ENCODE measurements at places on chromosomes 3 and 15.

GRCh38 chr15:52080031-52080430 is 32.5 kb downstream of the BCL2L10 start:
- DNase-seq: peak; percentile 56

- DNase-seq: no peak
These were observed 13.7 kb downstream of the MAP2K1 start for GRCh38 chr15:66400351-66400774.

DNA sequence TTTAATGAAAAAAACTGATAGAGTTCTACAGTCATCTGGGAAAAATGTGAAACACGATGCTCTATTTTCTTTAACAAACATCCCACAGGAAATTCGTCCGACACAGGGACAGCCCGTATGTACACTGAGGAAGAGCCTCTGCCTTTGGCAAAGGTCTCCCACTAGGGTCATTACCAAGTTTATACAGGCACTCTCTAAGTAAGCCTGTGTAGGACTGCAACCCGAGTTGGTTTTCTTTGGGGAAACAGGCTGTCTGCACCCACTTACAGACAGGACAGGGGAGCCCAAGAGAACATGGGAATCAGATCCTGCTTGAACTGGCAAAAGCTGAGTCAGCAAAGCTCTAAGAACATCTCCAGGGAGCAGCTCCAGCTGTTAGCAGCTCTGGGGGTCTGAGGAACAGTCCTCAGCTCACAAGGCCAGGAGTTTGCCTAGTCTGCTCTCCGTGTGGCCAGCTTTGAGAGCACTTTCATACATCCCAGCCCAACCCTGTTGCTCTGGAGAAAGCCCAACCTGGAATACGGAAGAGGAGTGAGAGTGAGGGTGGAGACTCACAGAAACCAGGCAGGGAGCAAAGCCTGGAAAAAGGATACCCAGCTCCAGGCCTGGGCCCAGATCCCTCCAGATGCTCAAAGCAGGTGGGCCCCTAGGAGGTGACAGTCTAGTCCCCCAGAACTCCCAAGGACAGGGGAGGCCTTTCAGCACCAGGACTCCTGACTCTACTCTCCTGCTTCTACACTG is 1.9 kb downstream of the TBC1D2B start:
- peak; percentile 43 for DNase-seq

DNA sequence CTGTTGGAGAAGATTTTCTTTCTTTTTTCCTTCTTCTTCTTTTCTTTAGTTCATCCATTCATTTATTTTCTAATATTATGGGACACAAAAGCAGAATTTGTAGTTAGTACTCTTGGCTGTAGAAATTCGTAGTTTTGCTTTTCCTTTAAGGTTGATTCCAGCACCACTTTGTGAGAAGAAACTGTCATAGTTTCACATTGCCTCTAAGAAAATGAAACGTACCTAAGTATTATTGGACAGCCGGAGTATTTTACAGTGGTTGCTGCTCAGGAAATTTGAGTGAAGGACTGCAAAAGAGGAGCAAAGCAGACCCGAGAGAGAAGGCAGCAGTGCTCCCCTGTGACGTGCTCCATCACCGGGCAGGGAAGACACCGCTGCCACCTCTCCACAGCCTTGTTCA is 48.1 kb downstream of the PLCL2 start:
- no peak for DNase-seq

DNA sequence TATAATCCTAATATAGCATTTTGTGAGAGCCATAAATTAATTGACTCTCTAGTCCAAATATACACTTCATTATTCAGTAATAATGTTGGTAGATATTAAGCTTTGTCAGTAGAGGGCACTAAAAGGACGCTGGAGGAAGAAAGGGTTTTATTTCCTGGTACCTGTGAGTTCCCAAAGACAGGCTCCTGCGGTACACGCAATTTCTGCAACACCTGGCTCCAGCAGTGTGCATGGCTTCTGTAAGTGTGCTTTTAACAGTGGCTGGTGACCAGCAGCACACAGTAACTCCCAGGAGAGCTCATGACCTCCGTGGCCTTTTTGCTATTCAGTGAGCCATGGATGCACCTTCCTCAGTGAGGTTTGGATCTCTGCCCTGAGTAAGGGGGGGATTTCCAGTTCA is 338.3 kb upstream of the ZNF385D start:
- no peak for DNase-seq

- no peak for DNase-seq
These were observed 836.5 kb downstream of the PDCD6IP start for GRCh38 chr3:34634939-34635338.

- no peak for DNase-seq
These were observed 130.0 kb upstream of the SLC2A2 start for GRCh38 chr3:171156401-171157010.

GRCh38 chr3:58414538-58415197 is 19.0 kb downstream of the PDHB start:
- DNase-seq: peak; percentile 13

GRCh38 chr15:80081390-80081789 is 21.9 kb downstream of the ZFAND6 start:
- no peak for DNase-seq

DNA sequence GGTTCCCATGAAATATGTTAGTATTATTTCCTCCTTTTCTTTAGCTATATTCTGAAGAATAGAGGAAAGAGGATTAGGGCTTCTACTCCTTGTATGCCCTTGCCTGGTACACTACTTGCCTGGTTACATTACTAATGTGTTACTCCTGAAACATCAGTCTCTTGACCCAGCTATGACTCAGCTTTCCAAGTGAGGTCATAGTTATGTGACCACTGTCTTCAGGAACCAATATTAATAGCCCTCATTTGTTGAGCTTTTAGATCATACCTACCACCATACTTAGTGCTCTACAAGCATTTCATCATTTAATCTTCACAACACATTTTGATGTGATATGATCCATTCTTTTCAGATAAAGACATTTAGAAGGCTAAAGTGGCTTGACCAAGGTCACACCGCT is 60.3 kb downstream of the CMSS1 start:
- no peak for DNase-seq

DNA sequence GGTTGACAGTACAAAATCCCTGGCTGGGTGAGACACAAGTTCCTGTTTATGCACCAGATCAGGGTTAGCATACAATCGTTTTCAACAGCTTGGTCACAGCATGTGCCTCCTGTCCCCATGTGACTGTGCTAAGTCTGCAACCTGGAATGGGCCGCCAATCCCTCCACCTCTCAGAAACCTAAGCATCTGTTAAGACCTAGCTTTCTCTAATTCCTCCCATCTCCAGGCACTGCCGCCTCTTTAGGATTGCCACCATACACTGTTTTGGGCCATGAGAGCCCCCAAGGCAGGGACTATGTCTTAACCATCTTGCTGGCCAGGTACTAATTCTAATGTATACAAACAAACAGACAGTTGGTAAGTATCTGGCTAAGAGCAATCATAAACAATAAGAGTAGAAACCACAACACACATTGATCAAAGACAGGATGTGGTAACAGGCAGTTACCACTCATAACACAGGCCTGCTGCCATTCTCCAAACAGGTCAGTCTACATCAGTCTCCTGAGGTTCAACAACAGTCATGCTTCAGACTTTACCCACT is 25.6 kb downstream of the SEC22C start:
- DNase-seq: no peak

- no peak for DNase-seq
These were observed 216.2 kb downstream of the ADAMTS17 start for GRCh38 chr15:100125401-100126191.

DNA sequence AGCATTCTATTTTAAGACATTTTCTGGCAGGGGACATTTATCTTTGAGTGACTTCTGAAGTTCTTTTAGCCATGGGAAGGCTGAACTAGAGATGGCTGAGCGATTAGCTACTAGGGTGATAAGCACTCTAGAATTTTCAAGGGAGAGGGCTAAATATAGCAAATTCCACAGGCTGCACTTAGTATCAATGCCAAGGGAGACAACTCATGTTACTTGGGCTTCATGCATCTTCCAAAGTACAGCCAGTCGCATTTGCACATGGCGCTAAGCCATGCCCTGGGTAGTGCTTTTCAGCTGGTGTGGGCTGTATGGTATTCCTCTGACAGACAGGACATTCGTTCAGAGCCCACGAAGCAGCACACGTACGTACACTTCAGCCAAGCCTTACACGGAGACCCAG is 69.6 kb downstream of the RYR3 start:
- no peak for DNase-seq

DNA sequence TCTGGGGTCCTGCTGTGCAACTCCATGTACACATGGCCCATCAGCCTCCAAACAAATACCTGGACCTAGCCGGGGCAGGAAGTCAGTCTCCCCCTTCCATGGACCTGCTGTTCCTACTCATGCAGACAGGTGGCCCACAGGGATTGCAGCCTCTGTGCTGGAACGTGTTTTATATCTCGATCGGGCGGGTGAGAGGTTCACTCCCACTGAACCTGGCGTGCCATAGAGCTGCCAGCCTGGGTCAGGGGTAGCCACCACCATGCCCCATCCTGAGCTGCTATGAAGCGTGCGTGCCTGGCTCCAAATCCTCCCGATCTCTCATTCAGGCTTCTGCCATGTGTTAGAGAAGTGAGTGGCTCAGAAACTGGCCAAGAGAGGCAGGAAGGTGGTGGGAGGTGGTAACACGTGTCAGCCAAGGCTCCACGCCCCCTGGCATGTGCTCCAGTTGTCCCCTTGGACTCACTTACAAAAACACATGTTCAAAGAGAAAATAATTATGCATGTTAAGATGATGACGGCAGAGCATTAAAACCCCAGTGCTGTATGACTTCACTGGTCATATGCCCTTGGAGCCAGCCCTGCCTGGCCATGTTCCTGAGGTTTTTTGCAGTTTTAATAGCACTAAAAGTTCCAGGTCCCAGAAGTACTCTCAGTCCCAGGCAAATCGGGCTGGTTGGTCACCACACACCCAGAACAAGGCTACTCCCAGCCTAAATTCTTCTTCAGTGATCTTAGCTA is 30.6 kb downstream of the CTSH start:
- no peak for DNase-seq

DNA sequence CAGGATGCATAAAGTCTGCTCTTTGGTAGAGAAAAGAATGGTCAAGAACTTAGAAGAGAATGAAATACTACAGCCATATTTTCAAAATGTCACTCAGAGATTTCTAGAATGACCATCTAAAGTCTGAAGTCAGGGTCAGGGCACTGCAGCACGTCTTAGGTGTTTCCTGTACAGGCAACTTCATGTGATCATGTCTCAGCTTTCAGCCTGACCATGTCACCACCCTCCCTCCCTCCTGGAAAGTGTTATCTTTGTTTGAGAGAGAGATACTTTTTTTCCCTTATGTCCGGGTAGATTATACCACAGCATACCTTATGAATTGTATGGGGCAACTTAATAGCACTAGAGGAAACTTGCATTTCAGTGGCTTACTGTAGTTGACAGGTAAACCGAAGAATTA is 558.0 kb upstream of the TGFBR2 start:
- no peak for DNase-seq

GRCh38 chr15:69792823-69793222 is 304.9 kb downstream of the TLE3 start:
- DNase-seq: no peak

DNA sequence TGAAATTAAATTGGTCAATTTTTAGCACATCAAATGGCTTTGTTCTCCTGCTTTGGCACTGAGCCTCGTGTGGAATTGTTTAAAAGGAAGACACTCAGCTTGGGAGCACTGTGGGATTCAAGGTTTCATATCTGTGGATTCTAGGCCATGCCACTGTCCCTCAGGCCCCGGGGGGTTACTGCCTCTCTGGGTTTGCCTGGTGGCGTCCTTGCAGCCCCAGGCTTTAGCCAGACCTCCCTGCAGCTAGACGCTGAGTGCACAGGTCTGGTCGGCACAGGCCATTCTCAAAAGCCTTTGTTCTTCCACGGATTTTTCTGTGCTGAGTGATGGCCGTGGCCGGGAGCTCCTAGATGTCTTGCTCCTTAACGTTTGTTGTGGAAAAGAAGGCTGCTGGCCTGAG is 76.2 kb downstream of the CACNA2D3 start:
- no peak for DNase-seq

DNA sequence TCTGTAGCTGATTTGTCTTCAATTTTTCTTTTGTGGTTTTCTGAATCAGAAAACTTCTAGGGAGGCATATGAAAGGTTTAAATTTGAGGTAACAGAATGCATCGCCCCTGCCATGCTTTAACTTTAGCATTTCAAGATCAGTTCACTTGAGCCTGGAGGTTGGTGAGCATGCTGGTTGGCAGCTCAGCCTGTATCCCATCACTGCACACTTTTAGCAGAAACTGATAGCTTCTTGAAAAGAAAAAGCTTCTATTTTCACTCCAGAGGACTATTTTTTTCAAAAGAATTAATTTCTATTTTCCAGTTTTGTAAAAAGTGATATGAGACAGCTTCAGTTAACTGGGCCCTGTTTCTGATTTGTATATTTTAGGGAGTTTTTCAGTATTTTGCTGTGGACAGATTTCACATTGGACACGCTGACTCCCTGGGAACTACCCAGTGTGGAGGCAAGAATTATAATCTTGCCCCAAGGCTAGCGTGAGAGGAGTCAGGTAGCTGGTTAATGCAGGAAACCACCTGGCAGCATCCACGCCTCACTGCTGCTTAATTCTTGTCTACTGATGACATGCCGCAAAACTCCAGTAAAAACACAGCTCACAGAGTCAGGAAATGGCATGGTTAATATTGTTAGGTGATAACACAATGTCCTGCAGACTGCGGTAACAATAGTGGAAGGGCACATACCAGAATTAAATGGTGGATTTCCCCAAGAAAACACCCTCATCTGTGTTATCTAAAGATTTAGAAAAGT is 71.4 kb downstream of the DUT start:
- no peak for DNase-seq

DNA sequence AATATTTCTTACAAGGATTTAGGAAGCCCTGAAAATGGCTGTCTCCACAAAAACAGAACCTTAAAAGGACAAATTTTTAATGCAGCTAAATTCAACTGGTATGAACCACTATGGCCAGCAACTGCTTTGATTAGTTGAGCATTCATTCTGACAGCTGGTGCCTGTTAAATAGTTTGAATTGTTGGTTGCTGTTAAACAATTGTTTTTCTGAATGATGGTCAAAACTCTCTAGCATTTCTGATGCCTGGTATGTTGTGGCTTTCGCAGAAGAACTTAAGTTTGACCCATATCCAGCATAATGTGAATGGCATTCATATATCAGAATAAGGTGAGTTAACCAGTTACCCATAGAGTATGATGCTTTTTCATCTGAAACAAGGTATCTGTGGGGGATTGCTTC is 138.4 kb downstream of the MEIS2 start:
- no peak for DNase-seq

- no peak for DNase-seq
These were observed 112.7 kb downstream of the KLF13 start for GRCh38 chr15:31439328-31439727.

DNA sequence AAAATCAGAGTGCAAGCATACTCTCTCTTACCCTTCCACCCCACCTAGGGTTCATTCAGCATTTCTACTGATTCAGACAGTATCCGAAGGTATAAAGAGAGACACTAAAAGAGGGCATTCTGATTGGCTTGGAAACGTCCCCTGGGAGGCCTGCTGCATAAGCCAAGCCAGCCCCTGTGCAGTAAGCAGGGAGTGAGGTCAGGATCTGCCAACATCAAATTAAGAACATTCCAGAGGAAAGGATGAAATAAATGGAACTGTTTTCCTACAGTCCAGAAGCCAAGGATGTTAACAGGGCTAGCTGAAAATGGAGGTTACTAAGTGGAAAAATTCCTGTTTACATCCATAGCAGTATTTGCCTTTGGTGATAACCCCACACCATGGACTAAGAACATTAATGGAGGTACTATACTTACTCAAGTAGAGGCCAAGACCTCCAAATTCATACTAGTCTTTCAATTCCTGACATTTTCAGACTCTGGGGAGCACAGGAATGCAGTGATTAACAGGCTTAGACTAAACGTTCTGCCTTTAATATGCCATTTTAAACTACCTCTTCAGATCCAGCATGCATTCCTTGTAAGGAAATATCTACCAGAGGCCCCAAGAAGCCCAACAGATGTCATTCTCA is 34.5 kb downstream of the NPTN start:
- DNase-seq: no peak
